ENCODE measurements at places on chromosomes 3 and 15.

DNA sequence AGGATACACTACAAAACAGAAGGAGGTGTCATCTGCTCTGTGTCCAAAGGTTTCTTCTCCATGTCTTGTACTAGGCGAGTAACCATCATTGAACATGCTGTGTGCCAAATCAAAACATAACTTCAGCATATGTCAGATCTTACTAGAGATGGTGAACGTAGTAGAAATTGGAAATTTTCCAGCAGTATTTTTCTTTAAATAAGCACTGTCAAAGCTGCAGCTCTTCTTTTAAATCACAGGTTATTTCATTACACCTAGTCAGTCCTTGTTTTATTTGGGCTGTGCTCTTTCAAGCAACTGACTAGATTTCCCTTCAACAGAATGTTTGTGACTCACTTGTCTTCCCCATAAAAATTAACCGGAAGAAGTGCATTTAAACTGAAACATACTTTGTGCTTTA is 46.5 kb downstream of the MSL2 start:
- DNase-seq, result peak; percentile 47

- DNase-seq, result peak; percentile 43
Measured at GRCh38 chr3:187264911-187265310, 26.6 kb downstream of the MASP1 start.

DNA sequence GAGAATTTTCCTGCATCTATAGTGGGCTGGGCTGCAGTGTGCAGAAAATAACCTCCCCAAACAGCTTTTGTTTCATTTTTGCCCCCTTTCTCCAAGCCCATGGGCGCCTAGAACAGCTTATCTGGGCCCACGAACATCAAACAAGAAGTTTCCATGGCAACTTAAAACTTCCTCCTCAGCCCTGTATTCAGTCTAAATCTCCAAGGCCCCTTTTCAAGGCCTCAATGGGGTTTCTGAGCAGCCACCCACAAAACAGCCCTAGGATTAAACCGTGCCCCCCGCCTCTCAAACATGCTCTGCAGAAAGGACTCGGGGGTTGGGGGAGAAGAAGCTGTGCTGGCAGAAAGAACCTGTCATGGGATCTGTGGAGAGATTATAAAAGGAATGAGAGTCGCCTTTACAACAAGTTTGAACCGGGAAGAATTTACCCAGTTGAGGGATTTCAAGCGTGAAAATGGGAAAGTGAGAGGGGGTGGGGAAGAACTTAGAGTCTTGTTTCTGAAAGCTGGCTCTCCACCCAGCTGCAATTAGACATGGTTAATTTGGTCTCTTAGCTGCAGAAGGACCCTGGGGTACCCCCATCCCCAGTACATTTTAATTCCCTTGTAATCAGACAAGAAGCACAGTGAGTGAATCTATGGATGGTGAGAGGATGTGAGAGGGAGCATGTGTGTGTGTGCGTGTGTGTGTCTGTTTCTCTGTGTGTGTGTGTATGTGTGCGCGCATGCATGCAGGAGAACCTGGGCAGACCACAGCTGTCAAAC is 4.3 kb upstream of the FAM107A start:
- DNase-seq, result peak; percentile 56

DNA sequence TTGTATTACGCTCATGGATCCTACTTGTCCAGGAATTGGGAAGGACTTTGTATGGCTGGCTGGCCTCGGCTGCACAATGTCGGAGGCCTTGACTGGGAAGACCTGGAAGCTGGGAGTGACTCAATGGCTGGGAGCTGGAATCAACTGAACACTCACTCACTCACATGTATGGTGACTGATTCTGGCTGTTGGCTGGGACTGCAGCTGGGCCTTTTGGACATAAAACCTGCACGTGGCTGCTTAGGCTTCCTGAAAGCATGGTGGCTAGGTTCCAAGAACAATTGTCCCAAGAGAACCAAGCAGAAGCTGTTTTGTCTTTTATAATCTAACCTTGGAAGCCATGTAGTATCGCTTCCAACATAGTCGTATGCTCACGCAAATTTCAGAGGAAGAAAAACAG is 38.0 kb upstream of the CMTM8 start:
- DNase-seq, result no peak

DNA sequence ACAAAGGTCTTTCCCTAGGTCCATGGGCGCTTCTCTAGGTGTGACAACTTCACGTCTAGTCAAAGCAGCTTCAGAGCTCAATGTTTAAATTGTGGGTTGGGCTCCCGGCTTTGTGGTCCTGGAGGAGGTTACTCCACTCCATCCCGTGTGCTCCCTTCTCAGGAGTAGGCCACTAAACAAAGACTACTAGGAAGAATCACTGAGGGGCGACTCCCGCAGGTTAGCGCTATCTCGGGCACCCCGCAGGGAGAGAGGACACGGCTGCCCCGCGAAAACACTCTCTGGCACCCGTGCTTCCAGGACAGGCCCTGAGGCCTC is 500 bp downstream of the PARP6 start:
- peak; percentile 32 for DNase-seq

- DNase-seq, result no peak
Measured at GRCh38 chr3:29488922-29489321, 208.1 kb downstream of the RBMS3 start.

DNA sequence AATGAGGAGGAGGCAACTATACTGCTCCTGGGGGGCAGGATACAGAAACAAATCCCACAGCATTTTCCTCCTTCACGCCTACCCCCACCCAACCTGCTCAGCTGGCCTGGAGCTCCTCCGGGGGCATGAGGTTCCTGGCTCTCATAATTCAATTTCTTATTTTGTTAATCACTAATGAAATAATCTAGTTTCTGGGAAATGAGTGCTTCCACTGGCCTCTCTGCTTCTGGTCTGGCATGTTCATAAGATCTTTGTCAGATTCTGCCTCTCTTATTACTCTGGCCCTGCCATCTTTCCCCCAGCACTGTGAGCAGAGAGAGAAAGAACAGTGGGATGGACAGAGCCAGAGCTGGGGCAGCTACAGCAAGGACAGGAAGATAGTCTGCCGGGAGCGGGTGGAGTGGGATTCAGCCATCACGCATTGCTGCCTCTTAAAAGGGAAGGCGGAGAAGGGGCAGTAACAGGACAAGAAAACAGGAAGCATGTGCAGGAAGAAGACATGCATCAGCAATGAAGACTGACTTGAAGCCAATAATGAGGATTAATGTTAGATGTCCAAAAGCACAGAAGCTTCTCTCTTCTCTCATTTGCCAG is 13.6 kb downstream of the RPAP1 start:
- DNase-seq, result no peak

GRCh38 chr15:56759450-56759845 is 26.1 kb upstream of the ZNF280D start:
- peak; percentile 75 for DNase-seq

GRCh38 chr15:47333734-47334133 is 383.6 kb upstream of the SEMA6D start:
- peak; percentile 2 for DNase-seq

GRCh38 chr15:47870956-47871625 is 153.8 kb downstream of the SEMA6D start:
- DNase-seq, result peak; percentile 72

GRCh38 chr3:123416647-123417046 is 32.2 kb downstream of the ADCY5 start:
- DNase-seq, result no peak

DNA sequence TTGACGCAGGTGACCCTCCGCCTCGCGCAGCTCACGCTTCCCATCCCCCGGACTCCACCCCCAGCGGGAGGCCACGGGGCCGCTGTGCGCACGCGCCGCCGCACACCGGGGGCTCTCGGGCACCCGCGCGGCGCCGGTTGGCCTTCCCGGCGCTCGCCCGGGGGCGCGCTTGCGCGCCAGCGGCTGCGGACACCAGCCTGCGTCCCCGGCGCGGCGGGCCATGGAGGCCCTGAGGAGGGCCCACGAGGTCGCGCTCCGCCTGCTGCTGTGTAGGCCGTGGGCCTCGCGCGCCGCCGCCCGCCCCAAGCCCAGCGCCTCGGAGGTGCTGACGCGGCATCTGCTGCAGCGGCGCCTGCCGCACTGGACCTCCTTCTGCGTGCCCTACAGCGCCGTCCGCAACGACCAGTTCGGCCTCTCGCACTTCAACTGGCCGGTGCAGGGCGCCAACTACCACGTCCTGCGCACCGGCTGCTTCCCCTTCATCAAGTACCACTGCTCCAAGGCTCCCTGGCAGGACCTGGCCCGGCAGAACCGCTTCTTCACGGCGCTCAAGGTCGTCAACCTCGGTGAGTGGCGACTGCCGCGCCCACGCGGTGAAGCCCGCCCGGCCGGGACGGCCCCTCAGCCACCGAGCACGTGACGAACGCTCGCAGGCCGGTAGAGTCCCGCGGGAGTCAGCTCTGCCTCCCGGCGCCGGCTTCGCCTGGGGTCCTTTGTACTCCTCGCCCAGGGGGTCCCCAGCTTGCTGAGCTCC is at the start of gene C15orf61:
TSS of gene C15orf61 (plus strand) at position 103 of the 754 bp plus-strand sequence. CDS start at position 221, 118 bp downstream.
- DNase-seq, result peak; percentile 92
